ENCODE measurements at places on chromosomes 1 and 21. TPM values are rescaled to one million over a fixed set of nuclear protein-coding genes. Genes with fewer than 3 reads are reported as not detected.
A peak's percentile ranks its signal among the peaks of the same experiment; 100 is the strongest.

DNA sequence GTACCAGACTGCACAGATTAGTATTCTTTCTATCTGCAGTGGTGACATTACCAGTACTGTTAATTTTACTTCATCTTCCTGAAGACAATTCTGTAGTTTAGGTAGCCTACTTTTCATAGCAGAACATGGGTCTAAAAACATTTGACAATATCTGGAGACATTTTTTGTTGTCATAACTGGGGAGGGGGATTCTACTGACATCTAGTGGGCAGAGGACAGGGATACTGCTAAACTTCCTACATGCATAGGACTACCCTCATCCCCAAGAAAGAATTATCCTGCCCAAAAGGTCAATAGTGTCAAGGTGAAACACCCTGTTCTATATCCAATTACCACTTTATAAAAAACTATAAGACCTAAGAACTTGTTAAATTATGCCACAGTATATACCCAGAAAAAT lies 3.4 kb upstream of the ARHGAP29 start:
- DNase-seq, result peak; percentile 42

- DNase-seq, result no peak
Measured at GRCh38 chr1:203557390-203557789, 63.4 kb downstream of the OPTC start.

- DNase-seq, result no peak
Measured at GRCh38 chr1:15260418-15261154, 13.6 kb downstream of the FHAD1 start.

IL19 gene
- total RNA-seq, result not detected

FCRL1 gene
- total RNA-seq, result not detected

EVI5 gene
- total RNA-seq, result 13.7 TPM

KRTAP11-1 gene
- not detected for total RNA-seq

CENPF gene
- total RNA-seq, result 213 TPM

HHIPL2 gene
- total RNA-seq, result not detected
